NCI-H345 (cell line): ENCODE measurements at places on chromosomes 13 and 19.
A peak's percentile ranks its signal among the peaks of the same experiment; 100 is the strongest.

- no peak for DNase-seq
These were observed 80.1 kb downstream of the ESD start for GRCh38 chr13:46716821-46717220.

DNA sequence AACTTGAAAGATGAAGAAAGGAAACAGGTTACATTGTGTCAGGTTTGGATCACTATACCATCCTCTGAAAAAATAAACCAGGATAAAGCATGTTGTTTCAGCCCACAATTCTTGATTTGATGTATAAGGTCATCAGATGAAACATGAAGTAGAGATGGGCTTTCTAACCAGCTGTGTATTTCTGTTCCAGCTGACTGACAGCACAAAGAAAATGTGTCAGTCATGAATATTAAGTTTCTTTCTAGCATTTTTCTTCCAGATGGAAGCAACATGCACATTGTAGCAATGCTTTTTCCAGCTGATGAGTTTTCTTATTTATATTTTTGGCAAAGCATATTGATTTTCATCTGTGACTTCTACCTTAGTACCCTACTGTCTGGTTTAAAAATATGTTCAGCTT, 199.6 kb downstream of the OXGR1 start:
- no peak for DNase-seq

DNA sequence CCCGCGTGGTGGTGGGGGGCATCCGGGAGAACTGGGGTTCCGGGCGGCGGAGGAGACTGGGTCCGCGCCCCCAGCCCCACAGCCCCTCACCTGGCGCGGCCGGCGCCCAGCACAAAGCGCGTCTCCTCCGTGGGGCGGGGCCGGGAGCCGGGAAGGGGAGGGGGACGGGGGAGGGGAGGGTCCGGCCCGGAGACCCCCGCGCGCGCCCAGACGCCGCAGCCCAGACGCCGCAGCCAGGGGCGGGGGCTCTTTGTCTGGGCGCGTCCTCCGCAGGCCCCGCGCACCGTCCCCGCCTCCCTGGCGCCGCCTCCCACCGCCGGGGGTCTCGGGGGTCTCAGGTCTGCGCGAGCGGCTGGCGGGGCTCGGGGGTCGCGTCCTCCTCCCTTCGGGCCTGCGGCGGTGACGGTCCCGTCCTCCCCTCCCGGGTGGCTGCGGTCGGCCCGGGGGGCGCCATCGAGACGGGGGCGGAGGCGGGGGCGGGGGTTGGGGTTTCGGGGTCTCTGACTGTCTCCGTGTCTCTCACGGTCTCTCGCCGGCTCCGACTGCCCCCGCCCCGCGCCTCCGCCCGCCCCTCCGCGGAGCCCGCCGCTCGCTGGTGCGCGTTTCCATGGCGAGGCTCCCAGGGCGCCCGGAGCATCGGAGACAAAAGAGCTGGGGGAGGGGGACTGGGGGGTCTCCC, at the start of gene PLPPR3:
Gene PLPPR3, minus strand, starts transcription at position 131 of the 679 bp plus-strand sequence. CDS start 396 bp downstream, outside the sequence.
- DNase-seq, result no peak

GRCh38 chr13:39603424-39603947, 493 bp upstream of the LHFPL6 start:
- peak; percentile 17 for DNase-seq

DNA sequence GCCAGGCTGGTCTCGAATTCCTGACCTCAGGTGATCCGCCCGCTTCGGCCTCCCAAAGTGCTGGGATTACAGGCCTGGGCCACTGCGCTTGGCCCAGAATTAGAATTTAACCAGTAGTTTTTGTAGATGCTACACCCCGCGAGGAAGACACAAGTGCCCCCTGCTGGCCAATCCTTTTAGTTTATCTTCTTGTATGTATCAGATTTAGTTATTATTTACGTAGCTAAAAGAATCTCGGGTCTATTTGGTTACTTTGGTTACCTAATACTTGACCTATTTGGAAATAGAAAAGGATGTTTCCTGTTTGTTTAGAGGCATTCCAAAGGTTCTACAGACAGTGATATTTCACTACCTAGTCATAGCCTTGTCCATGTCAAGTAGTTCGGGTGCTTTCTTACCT, 22.0 kb downstream of the MUC16 start:
- no peak for DNase-seq

DNA sequence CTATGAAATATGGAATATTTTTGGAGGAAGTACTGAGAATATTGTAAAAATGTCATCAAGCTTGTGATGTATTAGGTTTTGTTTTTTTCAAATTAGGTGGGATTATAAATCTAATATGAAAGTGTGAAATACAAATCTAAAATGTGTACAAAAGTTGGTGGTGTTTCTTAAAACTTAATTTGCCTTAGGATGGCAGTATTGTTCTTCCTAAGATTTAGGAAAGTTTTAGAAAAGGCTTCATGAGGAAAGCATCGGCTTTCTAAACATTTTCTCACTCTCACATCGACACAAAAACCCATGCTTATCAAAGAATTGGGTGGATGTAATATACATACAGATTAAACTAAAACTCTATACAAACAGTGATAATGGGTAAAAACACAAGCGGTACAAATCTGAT, 972.0 kb upstream of the PCDH20 start:
- no peak for DNase-seq

DNA sequence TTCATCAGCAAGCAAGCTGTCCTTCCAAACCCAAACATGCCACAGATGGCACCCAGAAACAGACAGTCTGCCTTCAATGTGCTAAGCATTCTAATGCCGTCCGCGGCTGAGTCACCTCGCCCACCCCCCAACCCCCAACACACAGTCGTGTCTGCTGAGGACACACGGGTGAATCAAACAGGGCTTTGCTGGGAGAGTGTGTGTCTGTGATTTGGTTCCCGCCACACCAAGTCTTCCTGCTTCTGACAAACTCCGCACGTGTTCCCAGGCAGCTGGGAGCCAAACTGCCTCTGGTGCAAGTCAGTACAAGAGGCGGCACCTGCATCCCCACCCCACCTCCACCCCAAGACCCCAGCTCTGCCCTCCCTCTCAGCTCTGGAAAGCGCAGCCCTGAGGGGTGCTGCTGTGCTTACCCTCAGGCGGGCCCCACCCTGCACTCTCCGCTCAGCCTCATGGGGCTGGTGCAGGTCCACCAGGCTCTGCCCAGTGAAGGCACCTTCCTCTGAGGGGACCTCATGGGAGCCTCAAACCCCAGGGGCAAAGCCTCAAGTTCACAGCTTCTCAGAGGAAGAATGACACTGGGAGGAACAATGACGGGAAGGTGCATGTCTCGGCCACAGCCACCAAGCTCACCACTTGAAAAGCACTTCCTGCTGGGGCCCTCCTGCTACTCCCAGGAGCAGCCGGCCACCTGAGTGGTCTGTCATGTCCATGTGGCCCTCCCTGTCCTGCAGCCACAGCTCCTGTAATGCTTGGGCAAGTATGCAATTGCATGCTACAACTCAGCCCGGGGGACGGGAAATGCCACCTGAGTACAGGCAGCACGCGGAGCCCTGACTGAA, 15.0 kb upstream of the SLC35E1 start:
- DNase-seq, result no peak

- no peak for DNase-seq
These were observed 778 bp downstream of the ZNF230 start for GRCh38 chr19:44003461-44004009.

GRCh38 chr13:48162217-48162616, 67.3 kb upstream of the MED4 start:
- DNase-seq, result no peak

DNA sequence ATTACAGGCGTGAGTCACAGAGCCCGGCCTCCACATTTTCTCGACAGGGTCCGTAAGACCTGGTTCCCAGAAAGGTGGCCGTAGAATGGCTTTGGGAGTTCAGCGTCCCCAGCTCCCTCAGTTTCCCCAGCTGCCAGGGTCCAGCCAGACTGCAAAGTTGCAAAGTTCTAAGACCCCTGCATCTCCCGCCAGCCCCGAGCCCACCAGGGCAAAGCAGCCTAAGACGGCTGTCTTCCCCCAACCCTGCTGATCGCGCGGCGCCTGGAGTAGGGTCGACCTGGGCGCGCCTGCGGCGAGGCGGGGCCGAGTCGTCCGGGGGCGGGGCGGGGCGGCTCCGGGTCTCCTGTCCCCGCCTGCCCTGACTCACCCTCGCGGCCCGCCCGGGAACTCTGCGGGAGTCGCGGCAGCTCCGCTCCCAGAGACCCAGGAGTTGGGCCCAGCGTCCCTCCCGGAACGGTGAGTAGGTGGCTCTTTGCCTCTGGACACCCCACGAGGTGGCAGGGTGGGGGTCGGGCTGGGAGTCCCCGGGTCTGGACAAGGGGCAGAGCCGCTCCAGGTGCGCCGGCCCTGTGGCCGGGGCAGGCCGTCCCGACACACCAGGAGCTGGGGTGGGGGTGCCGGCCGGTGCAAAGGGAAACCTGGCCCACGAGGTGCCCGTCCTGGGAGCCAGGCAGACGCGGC, at the start of gene LRRC8E:
Gene LRRC8E, plus strand, starts transcription at position 366 of the 681 bp plus-strand sequence. CDS start 7,094 bp downstream, outside the sequence.
- no peak for DNase-seq

GRCh38 chr13:110115591-110115990, 191.4 kb downstream of the COL4A1 start:
- no peak for DNase-seq

GRCh38 chr19:447816-448560, 12.8 kb downstream of the SHC2 start:
- DNase-seq, result no peak

DNA sequence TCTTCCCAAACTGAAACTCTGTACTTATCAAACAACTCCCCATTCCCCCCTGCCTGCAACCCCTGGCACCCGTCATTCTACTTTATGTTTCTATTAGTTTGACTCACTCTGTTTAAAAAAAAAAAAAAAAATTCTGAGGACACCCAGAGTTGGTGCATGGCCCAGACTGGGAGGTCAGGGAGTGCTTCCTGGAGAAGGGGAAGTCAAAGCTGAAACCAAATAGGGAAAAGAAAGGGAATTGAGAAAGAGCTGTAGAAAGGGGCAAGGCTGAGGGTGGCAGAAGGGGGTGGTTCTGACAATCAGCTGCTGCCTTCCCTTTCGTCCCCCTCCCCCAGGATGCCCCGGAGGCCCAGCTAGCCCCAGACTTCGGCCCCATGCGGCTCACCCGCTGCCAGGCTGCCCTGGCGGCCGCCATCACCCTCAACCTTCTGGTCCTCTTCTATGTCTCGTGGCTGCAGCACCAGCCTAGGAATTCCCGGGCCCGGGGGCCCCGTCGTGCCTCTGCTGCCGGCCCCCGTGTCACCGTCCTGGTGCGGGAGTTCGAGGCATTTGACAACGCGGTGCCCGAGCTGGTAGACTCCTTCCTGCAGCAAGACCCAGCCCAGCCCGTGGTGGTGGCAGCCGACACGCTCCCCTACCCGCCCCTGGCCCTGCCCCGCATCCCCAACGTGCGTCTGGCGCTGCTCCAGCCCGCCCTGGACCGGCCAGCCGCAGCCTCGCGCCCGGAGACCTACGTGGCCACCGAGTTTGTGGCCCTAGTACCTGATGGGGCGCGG, 9.0 kb upstream of the STRN4 start:
- DNase-seq, result no peak

DNA sequence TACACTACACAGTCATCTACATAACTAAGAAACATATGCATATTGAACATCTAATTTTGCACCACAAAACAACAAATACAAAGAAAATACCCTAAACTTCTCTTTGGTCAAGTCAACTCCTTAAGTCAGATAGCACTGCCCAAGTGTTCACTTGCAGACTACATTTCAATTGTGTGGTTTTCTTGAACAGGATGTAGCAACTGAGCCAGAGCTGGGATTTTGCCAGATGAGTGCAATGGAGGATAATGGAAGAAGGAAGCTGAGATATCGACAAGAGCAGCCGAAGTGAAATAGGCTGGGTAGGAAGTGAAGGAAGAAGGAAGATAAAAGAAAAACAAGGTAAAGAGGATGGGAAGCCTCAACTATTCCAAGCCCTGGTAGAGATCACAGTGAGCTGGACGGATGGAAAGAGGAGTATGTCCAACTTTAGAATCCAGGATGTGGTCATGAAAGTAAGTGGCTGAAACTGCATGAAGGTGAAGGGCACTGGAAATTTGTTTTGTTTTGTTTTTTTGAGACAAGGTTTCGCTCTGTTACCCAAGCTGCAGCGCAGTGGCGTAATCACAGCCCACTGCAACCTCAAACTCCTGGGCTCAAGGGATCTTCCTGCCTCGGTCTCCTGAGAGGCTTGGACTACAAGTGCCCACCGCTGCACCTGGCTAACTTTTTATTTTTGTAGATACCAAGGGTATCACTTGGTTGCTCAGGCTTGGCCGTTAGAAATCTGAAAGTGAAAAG, 15.0 kb downstream of the NUFIP1 start:
- DNase-seq, result no peak

GRCh38 chr13:45055198-45055901, 65.0 kb upstream of the GTF2F2 start:
- DNase-seq, result no peak

GRCh38 chr13:26112843-26113242, 61.0 kb upstream of the SHISA2 start:
- DNase-seq, result no peak

DNA sequence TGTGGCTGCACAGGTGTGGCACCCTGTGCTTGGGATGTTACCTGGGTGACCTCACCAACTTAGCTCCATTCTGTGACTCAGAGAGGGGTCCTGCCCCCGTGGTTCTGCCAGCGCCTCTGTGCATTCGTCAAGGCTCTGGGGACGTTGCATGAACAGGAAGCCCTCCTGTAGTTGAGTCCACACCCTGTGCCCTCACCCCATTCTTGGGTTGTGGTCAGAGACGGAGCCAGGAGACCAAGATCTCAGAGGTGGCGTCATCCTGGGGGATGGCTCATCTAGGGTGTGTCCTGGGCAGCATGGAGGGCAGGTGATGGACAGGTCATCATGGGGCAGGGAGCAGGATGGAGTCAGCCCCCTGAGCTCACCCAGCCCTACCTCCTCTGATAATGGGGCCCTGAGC, 2.5 kb downstream of the COX6B2 start:
- no peak for DNase-seq

DNA sequence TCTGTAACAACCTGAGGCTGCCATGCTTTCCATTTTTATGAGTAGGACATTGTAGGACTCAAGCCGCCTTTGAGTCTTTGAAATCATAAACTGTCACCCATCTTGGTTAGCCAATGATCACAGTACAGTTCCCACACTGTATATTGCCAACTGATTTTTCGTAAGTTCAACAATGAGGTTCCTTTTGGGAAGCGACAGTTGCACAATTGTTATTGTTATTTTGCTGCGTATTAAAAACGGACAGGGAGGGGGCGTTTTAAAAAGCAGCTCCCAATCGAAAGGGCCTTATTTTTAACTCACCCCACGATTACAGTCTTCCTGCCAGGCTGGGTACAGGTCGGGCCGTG, 601 bp downstream of the SLC46A3 start:
- no peak for DNase-seq

DNA sequence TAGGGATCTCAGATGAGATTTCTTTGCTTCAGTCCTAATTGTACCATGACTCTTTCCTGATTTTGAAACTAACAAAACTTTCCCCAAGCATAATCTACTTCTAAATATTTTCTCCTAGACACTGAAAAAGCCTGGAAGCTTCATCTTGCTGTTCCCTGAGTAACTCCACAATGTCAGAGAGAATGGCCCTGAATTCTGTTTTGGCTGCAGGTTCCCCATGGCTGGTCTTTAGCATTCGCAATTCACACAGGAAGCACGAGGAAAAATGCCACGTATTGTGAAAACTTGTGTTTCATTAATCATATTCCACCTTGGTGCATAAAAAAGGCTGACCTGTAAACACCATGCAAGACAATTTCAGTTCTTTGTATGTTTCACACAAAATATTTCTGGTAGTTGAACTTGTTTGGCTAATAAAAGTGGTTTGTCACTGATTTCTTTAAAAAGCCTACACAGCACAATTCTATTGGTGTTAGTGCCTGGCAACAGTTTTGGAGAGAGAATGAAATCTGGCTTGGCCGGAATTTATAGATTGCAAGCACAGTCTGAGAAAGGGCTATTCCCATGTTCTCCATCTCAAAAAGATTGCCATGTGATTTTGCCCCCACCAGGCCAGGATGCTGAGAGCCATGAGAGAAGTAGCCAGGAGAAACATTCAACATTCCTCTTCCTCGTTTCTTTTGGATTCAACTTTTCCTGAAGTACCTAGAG, 367.1 kb downstream of the NDFIP2 start:
- no peak for DNase-seq
